Left renal cortex interstitium (tissue), 4 donors: ENCODE measurements at places on chromosomes 7 and 10. TPM values are rescaled to one million over a fixed set of nuclear protein-coding genes. Genes with fewer than 3 reads are reported as not detected.

- DNase-seq = no peak
These were observed 11.7 kb downstream of the CPA5 start for GRCh38 chr7:130356121-130356875.

GRCh38 chr10:70477661-70478162 is 855 bp upstream of the PALD1 start:
- no peak for DNase-seq

MKI67 gene
- polyA plus RNA-seq = 45.8 TPM

- no peak for DNase-seq
These were observed 589.4 kb upstream of the MBL2 start for GRCh38 chr10:53361936-53362335.

FAM25C gene
- polyA plus RNA-seq = not detected

MYO1G gene
- polyA plus RNA-seq = 0.37 TPM

PDK4 gene
- polyA plus RNA-seq = 19.5 TPM

DNA sequence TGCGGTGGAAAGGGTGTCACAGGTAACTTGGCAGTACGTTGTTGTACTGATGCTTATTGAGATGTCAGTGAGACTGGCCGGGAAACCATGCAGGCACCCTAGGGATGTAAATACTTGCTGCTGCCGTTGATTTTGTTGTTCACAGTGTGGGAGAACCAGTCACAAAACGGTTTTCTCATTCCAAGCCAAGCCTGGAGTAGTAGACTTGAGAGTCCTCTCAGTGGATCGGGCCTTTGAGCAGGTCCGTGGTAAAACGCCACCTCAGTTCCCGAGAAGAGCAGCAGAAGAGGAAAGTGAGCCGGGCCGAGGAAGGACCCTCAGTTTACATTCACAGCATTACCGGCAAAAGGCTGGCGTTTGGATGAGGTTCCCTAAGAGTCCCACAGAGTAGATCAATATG is 1.1 kb downstream of the JAKMIP3 start:
- DNase-seq = no peak

FXYD4 gene
- 0.41 TPM for polyA plus RNA-seq

DNA sequence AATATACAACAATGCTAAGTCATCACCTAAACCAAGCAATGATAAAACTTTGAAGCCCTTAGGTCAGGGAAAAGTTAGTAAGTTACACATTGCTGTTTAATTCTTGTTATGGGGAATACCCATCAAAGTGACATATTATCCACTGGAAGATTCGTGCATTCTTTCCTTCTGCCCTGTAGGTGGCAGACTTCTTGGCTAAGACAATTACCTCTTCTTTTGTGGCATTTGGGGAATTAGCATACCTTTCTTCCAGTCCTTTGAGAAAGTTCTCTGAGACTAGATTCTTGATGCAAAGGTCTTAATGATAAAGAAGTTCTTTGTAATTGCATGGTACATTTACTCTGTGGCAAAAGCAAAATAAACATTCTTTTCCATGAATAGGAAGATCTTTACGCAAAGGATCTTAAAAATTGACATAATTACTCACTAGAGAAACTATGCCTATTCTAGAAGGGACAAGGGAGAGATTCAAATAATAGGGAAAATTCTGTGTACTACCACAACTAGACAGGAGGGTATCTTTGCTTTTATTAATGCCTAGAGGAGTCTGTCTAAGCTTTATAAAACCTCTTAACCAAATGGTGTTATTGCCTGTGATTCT is 395.9 kb downstream of the GRM8 start:
- DNase-seq = no peak

- no peak for DNase-seq
These were observed 264.9 kb downstream of the EXOC4 start for GRCh38 chr7:133517766-133518165.

- no peak for DNase-seq
These were observed 163.2 kb downstream of the REEP3 start for GRCh38 chr10:63684257-63684936.

GRCh38 chr7:76356115-76356514 is 2.7 kb downstream of the YWHAG start:
- no peak for DNase-seq

ZP3 gene
- polyA plus RNA-seq = 16.2 TPM

DNA sequence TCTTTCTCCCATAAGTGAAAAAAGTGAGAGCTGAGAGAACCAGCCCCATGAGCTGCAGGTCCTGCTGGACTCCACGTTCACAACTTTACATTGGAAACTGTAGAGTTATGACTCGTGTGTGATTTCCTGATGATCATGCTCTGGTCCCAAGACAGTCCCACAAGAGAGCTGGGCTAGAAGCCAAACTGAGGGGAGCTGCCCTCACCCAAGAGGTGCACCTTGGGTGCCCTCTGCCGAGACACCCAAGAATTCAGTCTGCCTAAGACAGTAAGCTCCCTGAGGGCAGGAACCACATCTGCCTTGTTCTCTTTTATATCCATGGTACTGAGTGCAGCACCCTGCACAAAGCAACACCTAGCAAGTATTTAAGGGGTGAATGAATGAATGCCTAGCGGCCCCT is 112.8 kb upstream of the SFMBT2 start:
- DNase-seq = no peak

PSMC2 gene
- 127 TPM for polyA plus RNA-seq

- no peak for DNase-seq
These were observed 77.3 kb upstream of the GTF2IRD1 start for GRCh38 chr7:74376256-74377036.

FAM25G gene
- polyA plus RNA-seq = not detected

DNA sequence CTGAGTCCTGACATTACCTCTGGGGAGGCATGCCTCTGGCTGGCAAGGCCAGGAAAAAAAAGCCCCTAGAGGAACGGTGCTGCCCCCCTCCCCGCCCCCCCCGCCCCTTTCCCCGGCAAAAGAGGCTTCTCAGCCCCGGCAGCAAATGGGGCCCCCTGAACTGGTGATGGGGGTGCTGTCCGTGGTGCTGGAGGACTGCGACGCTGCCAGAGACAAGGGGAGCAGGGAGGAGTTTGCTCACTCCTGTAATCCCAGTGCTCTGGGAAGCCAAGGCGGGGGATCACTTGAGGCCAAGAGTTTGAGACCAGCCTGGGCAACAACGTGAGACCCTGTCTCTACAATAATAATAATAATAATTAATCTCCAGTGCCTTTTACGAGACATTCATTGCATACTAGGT is 23.7 kb downstream of the SRRM3 start:
- DNase-seq = no peak

DNA sequence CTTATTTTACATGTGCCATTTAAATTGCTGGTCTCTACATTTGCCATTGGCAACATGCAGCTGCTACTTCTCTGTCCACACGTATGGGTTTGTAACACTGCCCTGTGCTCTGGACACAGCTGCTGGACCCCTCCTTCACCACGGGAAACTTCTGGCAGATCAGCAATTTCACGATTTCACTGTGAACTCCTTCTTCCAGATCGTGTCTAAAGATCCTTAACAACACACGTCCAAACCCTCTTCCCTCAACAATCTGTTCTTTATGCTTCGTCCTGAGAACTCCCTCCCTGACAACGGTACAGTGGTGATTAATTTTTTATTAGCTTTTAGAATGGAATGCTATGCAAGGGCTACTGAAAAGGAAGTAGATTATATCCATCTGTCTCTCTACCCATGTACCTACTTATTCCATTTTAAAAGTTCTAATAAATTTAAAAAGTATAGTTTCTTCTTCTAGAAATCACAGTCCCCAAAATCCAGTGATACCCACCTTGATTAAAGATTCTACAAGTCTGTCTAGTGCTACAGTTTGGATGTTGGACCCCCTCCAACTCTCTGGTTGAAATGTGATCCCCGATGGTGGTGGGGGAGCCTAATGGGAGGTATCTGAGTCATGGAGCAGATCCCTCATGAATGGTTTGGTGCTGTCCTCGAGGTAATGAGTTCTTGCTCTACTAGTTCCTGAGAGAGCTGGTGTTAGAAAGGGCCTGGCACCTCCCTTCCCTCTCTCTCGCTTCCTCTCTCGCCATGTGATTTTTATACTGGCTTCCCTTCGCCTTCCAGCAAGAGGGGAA is 81.0 kb downstream of the KIAA1549 start:
- no peak for DNase-seq

DNA sequence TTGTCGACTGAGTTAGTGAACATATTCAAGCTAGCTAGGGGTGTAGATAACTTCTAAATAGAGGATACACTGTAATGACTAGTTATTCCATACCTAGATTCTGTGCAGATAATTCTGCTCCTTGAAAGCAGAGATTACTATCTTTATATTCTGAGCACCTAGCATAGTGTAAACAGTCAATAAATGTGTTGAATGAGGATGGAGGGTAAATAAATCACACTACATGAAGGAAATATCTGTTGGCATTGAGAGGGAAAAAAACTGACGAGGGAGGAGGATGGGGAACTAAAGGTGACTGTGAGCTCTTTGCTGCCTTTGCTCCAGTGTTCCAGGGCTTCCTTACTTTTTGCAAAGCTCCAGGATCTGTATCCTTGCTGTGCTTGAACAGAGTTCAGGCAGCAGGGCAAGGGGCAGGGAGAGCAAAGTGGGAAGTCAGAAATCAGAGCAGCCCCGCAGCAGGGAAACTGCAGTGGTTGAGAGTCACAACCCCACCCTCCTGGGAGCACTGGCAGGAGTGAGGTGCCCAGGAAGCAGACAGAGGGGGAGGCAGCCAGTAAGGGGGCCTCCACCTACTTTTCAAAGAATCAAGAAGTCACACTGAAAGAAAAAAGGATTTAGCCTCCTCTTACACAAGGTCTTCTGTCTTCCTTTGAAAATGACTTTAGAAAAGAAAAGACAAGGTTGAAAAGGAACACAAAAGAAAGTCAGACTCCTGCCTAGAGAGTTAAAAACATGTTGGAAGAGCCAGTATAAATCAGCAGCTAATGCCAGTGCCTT is 71.8 kb upstream of the LRRN3 start:
- DNase-seq = no peak

AGR3 gene
- polyA plus RNA-seq = 5.5 TPM

- DNase-seq = no peak
These were observed 111.8 kb downstream of the ADK start for GRCh38 chr10:74262856-74263255.

GRCh38 chr10:82866424-82867020 is 991.5 kb downstream of the NRG3 start:
- DNase-seq = no peak

DNA sequence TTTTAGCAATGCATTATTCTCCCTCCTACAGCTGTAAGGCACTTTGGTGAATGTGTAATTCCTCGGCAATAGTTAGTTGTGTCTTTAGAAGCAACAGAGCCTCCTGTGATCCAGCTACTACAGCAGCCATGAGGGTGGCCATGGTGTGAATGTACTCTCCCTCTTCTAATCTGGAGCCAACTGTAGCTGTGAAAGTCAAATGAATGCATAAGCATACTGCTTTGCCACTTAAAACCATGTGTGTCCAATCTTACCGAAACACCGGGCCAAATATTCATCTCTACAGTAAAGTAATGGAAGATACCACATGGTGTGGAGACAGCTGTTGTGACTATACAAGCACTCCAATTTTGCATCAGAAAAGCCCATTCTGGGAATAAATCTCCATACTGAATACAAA is 195.0 kb downstream of the DNAJC1 start:
- no peak for DNase-seq
